ENCODE measurements at places on chromosomes 6 and 20.

GRCh38 chr20:37969949-37970855, 63.1 kb downstream of the TTI1 start:
- DNase-seq, result no peak

- DNase-seq, result no peak
Measured at GRCh38 chr20:8470156-8470555, 338.1 kb downstream of the PLCB1 start.

DNA sequence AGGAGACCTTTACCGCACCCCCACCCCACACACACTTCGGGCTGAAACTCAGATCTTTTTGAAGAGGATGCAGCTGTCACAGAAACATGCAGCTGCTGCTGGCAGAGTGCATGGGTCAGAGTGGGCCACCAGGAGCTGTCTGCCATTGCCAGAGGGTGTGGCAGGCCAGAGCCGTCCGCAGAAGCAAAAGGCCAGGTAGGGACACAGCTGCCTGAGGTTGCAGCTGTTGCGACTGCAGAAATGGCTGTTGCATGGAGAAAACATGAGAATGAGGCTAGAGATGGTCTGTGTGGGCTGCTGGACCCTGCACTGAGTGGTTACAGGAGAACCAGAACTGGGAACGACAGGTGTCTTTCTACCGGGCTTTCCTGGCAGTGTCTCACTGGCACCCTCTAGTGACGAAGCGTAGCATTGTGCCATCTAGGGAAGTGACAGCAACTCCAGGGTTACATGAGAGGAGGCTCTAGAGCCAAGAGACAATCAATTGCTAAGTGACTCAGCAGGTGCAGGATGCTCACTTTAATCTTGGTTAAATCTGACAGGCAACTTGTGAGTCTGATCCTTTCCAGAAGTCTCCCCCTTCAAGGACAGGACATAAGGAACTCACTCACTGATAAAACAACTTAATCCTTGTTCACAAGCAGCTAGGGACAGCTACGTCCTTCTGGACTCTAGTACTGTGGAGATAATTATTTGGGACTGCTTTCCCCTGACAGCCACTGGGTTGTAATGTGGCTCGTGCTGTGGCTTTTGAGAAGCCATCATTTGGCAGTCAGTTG, 29.1 kb upstream of the SERPINB9 start:
- peak; percentile 63 for DNase-seq

DNA sequence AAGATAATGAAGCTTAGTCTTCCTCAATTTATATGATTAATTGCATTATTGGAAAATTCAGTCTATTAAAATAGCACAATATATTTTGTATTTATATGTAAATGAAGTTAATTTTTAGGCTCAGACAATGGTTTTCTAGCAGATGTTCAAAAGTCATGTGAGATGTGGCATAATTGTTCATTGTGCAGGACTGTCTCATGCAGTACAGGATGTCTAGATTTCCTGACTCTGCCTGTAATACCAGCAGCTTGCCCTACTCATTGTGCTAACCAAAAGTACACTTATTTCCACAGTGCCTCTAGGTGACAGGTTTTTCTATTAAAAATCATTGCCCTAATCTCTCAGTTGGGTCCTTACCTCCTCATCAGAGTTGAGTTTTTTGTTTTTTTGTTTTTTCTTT, 12.4 kb downstream of the RALGAPB start:
- DNase-seq, result no peak

- no peak for DNase-seq
Measured at GRCh38 chr6:145673504-145673903, 61.8 kb downstream of the EPM2A start.

DNA sequence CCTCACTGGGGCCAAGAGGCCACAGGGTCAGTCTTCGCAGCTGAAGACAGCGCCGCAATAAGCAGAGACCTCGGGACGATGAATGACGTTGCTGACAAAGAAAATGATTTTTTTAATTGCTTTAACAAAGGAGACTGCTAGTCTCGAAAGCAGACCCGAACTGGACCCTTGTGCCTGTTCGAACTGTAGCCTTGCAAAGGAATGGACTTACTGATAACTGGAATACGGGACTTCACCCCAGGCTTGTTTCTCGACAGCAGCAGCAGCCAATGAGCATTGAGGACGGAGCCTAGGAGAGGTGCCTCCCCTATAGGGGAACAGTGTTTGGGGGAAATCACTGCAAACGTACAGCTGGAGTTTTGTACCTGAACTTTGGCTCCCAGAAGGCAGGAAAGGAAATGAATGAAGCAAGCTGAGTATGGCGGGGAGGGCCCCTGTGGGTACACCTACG, 1.3 kb upstream of the TAF4 start:
- DNase-seq, result no peak

DNA sequence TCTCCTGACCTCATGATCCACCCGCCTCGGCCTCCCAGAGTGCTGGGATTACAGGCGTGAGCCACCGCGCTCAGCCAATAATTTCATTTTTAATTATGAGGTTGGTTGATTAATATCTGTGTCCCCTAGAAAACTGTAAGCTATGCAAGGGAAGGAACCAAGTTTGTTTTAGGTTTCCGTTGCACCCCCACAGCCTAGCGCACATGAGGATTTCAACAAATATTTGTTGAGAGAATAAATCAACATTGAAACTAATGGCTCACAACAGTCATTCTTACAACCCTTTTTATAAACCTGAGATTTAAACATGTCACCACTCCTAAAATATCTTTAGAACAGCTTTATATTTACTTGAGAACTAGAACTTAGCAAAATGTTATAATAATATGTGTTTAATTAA, 114.0 kb upstream of the CARMIL1 start:
- DNase-seq, result no peak

GRCh38 chr20:15703171-15703911, 869.9 kb downstream of the KIF16B start:
- DNase-seq, result no peak

GRCh38 chr6:31827286-31828079, at the start of gene HSPA1B:
TSS of gene HSPA1B (plus strand) at chr6:31827738. CDS start at chr6:31827951, 213 bp downstream.
- peak; percentile 83 for DNase-seq

- DNase-seq, result no peak
Measured at GRCh38 chr6:13536796-13537526, 37.4 kb upstream of the SIRT5 start.

DNA sequence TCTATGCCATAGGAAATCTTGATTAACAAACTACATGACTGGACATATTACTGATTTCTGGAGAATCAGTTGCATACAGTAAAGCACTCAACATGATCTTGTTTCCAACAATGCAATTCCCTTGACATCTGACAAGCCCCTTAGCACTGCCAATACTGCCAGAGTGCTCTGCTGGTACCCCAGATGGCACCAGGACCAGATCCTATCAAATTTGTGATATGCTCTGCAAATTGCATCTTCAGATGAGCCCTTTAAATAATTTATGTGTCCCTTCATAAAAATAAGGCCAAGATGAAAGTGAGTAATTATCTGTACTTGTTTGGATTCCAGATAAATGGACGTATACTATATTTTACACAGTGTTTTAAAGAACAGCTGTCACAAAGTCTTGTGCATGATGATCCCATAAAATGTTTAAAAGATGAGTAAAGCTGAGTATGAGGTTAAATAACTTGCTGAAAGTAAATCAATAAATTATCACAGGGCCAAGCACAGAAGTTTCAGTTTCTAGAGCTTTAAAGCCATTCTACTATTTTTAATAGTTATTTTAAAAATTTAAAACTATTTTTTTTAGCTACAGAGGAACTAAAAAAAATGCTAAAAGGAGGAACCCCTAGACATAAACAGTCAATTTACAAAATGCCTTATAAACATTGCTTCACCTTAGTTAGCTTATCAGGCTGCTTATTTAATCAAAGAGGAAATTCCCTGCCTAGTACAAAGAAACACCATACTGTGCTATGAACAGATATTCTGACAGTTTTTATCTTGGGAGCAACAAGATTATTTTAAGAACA, 42.1 kb downstream of the NUDT3 start:
- DNase-seq, result no peak

GRCh38 chr6:92044312-92044711, 1375.0 kb downstream of the EPHA7 start:
- DNase-seq, result no peak

DNA sequence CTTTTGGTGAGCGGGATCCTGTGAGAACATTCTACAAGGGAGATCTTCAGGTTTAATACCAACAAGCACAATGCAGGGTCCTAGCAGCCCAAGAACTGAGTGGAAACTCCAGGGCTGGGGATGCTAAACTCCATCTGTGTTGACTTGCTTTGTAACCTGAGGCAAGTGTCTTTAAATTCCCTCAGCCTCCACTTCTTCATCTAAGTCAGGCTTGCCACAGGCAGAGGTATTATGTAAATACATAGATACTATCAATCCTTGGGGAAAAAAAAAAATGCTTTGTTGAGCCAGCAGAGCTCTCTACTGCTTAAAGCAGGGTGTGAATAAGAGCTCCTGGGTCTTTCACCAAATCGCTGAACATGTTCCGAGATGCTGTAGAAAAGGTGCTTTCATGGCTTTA, 114.2 kb upstream of the PHACTR1 start:
- no peak for DNase-seq

GRCh38 chr6:36827261-36828079, 11.8 kb downstream of the CPNE5 start:
- no peak for DNase-seq

GRCh38 chr6:30006170-30007131, 54.6 kb upstream of the POLR1H start:
- no peak for DNase-seq

DNA sequence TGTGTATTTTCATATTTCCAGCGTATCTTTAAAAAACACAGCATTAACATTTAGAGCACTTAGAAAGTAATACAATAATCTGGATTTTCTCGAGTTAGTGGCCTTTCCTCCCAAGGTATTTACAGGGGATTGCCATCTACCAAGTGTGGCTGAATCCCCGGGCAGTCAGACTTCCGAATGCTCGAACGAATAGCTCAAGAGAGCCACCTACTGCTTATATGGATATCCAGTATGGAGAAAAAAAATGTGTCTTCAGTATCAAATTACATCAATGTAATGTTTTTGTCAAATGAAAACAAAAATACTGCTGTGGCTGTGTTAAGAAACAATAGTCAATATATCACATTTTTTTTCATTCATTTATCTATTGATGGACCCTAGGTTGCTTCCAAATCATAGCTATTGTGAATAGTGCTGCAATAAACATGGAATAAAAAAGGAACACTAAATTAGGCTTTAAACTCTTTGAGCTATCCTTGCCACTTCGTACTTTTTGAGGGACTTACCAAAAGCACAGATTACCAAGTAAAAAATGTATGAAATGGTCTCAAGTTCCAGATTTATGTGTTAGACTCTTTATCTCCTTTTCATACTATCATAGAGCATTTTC, 654.5 kb upstream of the PTCHD4 start:
- DNase-seq, result no peak

- DNase-seq, result no peak
Measured at GRCh38 chr6:6748001-6748400, 159.5 kb downstream of the LY86 start.

DNA sequence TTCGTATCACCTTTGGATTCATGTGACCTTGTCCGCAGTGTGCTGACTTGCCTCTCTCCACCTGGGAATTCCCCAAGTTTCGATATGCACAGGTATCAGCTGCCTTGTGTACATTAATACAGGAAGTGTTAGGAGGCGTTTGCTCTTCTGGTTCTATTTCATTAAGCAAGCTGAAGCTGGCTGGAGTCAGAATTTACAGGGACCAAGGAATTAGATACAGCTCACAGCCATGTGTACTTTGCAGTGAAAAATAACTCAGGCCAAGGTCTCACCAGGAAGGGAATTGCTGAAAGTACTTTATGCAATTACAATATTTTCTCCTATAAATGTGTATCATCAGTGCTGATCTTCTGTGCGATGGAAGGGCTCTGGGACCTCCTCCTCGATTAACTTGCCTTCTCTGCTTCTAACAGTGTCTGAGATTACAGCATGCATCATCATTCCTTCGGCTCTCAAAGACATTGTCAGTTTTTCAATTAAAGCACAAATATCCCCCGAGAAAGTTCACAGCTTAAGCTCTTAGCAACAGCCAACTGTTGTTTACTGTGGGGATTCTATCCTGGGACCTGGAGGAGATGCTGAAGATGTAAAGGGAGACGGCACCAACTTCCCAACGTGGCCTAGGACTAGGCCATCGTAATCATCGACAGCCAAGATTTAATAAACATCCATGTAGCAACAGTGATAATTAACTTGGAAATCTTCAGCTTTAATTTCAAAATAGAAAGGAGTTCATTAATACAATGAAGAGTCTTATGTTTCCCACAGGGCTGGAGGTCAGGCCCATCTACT, 13.8 kb upstream of the TIAM2 start:
- no peak for DNase-seq

GRCh38 chr20:60565083-60565482, 606.9 kb downstream of the CDH26 start:
- no peak for DNase-seq

GRCh38 chr6:32396028-32396427, 11.0 kb downstream of the BTNL2 start:
- DNase-seq, result no peak

DNA sequence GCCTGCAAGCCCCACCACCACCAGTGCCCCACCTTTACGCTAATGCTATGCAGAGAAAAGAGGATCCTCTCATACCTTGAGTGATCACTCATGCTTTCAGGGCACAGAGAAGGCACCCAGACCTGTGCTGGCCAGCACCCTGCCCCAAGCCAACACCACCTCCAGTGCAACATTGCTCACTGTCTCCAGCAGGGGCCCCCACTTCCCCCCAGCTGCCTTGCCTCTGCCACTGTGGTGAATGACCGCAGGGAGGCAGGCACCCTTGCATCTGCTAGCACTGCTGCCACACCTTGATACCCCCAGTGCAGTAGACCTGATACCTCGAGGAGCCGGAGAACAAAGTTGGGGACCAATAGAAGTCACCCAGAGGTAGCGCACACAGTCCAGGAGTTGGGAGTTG, 139.2 kb upstream of the PLN start:
- DNase-seq, result no peak

- no peak for DNase-seq
Measured at GRCh38 chr20:8076306-8077136, 55.5 kb upstream of the PLCB1 start.

DNA sequence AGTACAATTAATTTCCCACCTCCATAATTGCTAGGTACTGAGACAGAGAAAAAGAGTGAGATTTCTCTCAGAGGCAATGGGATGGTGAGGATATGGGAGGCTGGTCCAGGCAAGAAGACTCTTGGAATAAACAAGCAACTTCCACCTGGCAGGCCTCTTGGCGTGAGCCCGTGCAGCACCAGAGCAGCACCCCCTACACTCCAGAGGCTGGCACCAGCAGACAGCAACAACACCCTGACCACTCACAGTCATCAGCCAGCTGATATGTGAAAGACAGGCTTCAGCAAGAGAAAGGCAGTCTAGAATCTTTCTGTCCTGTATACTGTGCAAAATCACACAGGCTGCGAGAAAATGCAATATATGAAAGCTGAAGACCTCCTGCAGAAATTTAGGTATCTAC, 59.7 kb downstream of the KIF13A start:
- no peak for DNase-seq

GRCh38 chr6:158751224-158751623, 67.9 kb downstream of the EZR start:
- no peak for DNase-seq

DNA sequence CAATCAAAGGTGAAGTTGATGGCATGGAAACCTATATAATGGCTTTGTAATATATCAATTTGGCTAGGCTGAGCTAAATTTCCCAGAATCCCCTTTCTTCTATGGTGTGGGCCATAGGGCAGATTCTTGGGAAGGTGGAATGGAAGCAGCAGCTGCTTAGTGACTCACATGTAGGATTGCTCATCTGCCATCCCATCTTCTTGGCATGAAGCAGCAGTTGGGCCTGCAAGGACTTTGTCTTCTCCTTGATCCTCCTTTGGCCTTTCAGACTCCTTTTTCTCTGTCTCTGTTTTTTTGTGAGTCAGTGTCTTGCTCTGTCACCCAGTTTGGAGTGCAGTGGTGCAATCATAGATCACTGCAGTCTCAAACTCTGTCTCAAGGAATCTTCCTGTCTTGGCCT, 52.6 kb upstream of the CEP162 start:
- DNase-seq, result no peak

GRCh38 chr6:132380358-132381029, 20.8 kb downstream of the MOXD1 start:
- DNase-seq, result no peak
